ENCODE measurements at places on chromosomes 5 and 9.

DNA sequence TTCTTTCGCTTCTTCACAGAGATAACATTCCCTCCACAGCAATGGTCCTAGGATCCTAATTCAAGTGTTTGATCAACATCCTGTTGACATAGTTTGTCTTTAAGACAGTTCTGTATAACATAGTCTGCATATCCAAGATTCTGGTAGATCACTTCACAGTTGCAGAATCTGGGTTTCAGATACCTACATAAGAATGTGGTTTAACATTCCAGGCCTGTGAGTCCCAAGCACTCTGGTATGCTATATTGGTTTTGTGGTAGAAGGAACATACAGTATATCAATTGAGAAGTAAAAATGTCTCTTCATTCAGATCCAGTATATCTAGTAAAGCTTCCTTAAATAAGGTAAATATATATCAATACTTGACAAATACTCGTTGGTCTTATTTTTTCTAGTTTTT is 914.2 kb upstream of the CDH6 start:
- no peak for DNase-seq

- DNase-seq, result no peak
These were observed 164.6 kb upstream of the DMRT1 start for GRCh38 chr9:676780-677438.

DNA sequence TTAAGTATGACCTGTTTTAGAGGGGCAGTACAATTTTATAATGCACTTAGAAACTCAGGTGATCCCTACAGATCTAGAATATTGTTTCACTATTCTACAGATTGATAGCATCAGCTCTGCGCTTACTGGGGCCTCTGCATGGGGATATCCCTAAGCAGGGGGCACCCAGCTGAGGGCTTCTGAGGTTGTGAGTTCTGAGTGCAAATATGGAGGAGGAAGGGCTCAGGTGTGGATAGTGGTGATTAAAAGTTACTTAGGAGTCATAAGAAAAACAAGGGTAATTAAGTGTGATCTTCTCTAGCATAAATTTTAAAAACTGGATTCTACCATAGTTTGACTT is 274.4 kb downstream of the EFNA5 start:
- DNase-seq, result no peak

GRCh38 chr5:136802383-136802782 is 437.0 kb upstream of the TRPC7 start:
- DNase-seq, result no peak

- DNase-seq, result no peak
These were observed 308.7 kb downstream of the AGTPBP1 start for GRCh38 chr9:85433046-85433445.

GRCh38 chr9:83633676-83634075 is 10.7 kb downstream of the IDNK start:
- DNase-seq, result no peak

- peak; percentile 90 for DNase-seq
These were observed 1.2 kb upstream of the SQSTM1 start for GRCh38 chr5:179819296-179820126.

- DNase-seq, result no peak
These were observed 78.0 kb downstream of the HMHB1 start for GRCh38 chr5:143889986-143890385.

GRCh38 chr5:137199201-137199600 is 299.9 kb downstream of the SPOCK1 start:
- no peak for DNase-seq

DNA sequence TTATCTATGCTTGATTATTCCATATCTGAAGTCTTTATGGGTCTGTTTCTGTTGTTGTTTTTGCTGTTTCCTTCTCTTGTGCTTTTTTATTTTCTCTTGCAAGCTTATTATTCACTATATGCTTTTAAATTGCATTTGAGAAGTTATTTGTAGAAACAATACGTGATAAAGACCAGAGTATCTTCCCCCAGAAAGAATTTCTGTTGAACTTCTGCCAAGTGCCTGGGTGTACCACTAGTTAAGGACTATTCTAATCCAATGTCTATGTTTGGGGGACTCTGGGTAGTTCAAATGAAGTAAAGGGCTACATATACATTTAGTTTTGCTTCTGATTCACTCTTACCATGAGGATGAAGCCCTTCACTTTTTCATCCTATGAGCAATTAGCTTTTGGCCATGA is 54.3 kb downstream of the SLF1 start:
- DNase-seq, result no peak

GRCh38 chr9:113876151-113876992 is at the start of gene ZNF618:
TSS of gene ZNF618 (plus strand) at chr9:113876309. CDS start at chr9:113876381, 72 bp downstream.
- DNase-seq, result no peak

DNA sequence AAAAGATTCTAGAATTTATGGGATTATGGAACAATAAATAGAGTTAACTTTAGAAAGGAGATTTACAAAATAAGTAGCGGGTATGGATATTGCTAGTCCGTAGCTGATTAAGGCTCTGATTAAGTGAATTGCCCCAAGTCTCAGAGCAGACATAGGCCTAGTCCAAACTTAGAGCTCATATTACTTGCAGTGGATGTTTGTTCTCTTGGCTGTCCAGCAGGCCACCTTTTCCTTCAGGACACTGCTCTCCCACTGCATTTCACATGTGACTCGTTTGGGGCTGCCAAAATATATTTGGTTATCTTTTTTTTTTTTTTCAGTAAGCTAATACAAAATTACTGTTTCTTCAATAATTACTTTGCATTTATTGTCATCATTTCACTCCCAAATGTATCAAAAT is 76.6 kb downstream of the ARRDC3 start:
- no peak for DNase-seq

- DNase-seq, result no peak
These were observed 79.3 kb downstream of the RXRA start for GRCh38 chr9:134405527-134405926.

GRCh38 chr5:64742821-64743220 is 25.7 kb downstream of the SREK1IP1 start:
- DNase-seq, result no peak

- peak; percentile 29 for DNase-seq
These were observed 5.0 kb downstream of the EBF1 start for GRCh38 chr5:159094745-159095144.

- DNase-seq, result no peak
These were observed 11.4 kb upstream of the ANKRD33B start for GRCh38 chr5:10552183-10553143.

DNA sequence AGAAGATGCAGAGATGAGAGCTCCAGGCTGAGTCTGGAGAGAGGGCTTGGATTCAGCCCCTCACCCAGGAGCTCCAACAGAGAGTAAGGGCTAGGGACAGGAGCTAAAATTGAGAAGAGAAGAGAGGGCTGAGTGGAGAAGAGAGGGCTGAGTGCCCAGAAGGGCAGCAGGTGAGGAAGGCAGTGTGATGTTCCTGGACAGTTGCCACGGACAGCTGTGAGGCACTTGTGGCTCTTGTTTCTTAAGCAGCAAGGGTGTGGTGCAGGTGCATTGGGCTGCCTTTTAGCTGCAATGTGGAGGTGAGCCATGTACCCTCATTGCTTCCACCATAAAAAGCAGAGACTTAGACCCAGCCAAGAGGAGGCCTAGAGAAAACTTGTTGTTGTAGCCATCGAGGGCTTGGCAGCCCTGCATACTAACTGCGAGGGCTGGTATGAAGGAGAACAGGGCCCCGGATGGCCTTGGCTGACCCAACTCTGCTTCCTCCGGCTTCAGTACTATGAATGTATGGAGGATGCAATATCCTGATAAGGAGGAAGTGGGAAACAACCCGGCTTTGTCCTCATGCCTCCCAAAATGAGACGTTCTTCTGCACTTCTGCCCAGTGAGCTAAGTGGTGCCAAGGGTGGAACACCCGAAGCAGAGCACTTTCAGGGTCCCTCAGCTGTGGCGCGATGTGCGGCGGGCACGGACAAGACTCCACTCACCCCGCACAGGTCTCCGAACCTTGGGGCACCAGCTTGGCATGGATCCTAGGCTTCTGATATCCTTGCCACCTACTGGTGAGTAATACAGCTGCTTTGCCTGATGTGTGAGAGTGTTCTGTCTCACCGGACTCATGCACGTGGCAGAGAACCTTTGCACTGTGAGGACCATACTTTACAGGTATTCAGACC is 65.2 kb downstream of the LRRC70 start:
- no peak for DNase-seq

DNA sequence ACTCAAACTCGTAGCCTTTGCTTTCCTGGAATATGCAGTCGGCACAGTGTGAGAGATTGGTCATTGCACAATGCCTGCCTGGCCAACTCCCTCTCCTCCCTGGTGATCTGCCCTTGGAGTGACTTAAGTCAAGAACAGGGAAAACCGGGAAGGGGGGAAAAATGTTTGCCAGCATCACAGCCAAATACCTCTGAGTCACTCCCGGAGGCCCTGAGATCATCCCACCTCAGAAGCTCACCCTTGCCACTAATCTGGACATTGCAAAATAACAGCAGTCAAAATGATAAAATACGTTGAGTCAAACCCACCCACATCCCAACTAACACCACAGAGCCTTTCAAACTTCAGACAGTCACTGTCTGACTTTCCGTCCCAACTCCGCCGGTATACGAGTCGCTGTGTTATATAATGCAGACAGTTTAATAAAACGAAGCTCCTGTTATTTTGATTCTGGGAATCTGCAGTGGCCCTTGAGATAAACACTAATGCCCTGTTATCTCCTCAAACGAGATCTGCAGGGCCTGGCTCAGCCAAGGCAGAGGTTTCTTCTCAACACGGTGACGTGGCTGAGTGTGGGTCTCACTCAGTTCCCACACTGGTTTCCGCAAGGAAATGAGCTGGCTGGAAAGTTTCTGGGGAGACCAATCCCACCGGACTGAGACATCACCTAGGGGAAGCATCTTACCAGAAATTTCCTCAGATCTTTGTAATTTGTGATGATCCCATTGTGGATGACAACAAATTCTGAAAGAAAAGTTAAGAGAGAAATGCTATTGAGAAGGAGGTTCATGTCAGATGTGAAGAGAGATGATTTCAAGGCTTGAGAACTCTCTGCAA is 22.1 kb downstream of the GFPT2 start:
- DNase-seq, result peak; percentile 87

GRCh38 chr9:2411459-2412215 is 209.9 kb upstream of the VLDLR start:
- peak; percentile 44 for DNase-seq

GRCh38 chr9:5978523-5978922 is 36.9 kb downstream of the RANBP6 start:
- no peak for DNase-seq

Measured in ELF-1 (cell line).